ENCODE measurements at places on chromosomes 4 and X.
A peak's percentile ranks its signal among the peaks of the same experiment; 100 is the strongest.

DNA sequence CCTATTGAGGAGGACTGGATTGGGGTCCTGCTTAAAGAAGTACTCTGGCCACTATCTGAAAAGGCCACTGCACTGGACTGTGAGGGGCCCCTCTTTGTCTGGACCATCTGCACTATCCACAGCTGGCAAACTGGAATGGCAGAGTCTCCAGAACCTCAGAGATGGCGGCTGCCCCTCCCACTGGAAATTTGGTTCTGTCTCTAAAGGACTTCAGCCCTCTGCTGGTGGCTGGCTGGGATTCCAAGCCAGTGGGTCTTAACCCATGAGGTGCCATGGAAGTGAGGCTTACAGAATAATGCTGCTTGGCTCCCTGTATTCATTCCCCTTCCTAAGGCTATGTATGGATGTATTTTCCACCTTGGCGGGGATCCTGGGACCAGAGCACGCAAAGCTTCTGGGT, 41.6 kb upstream of the CYLC1 start:
- no peak for DNase-seq

DNA sequence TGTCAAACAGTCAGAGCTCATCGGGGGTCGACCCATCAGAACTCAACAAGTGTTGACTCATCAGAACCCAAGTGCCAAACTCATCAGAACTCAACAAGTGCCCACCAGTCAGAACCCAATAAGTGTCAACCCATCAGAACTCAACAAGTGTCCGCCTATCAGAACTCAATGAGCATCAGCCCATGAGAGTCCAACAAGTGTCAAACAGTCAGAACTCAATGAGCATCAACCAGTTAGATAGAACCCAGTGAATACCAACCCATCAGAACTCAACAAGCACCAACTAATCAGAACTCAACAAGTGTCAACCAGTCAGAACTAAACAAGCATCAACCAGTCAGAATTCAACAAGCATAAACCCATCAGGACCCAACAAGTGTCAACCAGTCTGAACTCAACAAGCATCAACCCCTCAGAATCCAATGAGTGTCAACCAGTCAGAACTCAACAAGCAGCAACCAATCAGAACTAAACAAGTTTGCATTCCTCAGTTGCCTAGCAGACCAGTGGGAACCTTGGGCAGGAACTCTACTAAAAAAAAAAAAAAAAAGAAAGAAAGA, 115.3 kb downstream of the PRKX start:
- no peak for DNase-seq

DNA sequence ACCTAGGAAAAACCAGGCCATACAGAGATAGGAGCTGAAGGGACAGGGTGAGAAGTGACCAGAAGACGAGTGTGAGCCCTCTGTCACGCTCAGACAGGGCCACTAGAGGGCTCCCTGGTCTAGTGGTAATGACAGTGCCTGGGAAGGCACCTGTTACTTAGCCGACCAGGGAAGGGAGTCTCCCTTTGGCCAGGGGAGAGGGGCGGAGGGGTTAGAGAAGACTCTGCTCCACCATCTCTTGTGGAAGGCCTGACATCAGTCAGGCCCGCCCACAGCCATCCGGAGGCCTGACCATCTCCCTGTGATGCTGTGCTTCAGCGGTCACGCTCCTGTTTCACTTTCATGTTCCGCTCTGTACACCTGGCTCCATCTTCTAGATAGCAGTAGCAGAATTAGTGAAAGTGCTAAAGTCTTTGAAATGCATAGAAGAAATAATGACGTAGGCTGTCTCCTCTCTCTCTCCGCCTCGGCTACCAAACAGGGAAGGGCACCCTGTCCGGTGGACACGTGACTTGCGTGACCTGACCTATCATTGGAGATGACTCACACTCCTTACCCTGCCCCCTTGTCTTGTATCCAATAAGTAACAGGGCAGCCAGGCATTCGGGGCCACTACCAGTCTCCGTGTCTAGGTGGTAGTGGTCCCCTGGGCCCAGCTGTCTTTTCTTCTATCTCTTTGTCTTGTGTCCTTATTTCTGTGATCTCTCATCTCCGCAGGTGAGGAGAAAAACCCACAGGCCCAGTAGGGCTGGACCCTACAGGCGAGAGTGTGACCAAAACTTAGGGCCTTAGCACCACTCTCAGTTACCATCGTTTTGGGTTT, 26.7 kb downstream of the HTT-AS start:
- DNase-seq: peak; percentile 62

DNA sequence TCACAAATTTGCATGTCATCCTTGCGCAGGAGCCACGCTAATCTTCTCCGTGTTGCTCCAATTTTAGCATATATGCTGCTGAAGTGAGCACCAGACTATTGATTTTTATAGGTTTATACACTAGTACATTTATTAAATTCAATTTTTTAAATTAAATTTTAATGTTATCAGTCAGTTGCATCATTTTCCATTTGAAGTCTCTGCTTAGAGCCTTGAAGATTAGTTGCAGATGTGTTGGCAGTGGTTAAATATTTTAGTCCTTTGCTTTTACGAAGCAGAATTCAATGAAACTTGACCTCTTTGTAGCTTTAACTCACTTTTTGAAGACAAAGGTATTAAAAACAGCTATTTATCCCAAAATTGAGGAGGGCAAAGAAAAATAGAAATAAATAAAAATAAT, 16.5 kb downstream of the TRAPPC11 start:
- DNase-seq: no peak

DNA sequence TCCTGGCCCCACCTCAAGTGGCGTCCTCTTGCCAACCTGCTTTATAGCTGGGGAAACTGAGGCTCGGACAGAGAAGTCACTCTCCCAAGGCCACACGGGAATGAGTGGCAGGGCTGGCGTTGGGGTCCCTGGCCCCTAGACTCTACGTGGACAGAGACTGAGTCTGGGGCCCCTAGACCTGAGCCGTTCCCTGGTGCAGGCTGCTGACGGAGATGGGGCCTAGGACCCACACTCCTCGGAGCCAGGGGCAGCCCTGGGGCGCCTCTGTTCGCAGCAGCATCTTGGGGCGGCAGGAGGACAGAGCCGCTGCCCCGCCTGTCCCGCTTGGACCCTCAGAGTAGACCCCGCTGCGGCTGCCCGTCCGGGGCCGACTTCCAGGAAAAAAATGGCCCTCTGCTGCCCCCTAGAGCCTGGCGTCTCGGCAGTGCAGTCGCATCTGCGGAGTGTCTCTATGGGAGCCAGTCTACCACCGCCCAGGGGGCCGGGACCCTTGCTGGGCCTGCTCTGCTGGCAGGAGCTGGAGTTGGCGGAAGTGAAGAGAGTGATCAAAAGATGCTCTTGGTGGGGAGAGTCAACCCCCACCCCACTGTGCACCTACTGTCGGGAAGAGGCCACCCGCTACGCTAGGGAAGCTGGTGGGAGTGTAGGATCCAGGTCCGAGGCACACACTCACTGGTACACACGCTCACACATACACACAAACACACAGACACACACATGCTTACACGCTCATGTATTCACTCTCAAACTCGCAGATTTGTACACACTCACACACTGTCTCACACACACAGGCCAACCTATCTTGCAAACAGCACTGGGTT, 220.1 kb downstream of the AFAP1 start:
- peak; percentile 60 for DNase-seq

DNA sequence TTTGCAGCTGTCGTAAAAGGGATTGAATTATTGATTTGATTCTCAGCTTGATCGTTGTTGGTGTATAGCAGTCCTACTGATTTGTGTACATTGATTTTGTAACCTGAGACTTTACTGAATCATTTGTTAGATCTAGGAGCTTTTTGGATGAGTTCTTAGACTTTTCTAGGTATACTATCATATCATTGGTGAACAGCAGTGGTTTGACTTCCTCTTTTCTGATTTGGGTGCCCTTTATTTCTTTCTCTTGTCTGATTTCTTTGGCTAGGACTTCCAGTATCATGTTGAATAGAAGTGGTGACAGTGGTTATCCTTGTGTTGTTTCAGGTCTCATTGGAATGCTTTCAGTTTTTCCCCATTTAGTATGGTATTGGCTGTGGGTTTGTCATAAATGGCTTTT, 8.4 kb downstream of the APOOL start:
- no peak for DNase-seq

DNA sequence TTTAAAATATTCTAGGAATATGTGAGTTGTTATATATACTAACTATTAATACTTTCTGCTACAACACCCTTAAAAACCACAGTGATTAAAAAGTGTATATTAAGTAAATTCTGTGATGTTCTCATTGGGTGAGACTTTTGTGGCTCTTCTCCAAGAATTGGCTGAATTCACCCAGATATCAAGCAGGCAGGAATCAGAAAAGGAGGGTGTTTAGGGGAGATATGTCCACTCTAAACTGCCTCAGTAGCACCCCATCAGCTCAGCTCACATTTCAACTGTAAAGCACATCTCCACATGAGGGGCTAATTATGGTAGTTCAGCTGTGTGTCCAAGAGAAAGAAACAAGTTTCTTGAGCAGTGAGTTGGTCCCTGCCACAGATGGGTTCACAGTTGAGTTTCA, 165.0 kb downstream of the GALNTL6 start:
- no peak for DNase-seq

DNA sequence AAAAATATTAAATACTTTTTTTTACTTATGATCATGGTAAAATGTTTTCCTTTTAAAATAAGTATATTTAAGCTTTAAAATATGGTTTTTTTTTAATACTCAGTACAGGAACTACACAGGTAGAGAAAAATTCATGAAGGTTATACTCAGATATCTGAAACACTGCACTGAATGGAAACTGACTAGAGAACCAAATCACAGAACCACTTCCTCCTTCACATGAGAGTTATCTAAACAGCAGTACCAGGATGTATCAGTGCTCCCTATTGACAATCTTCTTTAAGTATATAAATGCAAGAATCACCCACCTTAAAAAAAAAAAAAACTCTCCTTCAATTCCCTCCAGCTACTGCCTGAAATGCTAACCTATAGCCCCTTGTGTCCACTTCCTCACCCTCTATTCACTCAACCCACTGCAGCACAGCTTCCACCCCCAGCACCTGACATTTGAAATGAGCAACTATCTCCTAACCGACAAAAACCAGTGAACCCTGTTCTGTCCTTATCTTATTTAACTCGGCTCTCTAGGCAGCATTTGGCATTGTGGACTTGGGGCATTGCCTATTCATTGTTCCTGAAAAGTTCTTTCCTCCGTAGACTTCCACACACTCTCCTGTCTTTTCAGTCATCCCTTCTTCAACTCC, 9.1 kb downstream of the SLC7A3 start:
- no peak for DNase-seq

DNA sequence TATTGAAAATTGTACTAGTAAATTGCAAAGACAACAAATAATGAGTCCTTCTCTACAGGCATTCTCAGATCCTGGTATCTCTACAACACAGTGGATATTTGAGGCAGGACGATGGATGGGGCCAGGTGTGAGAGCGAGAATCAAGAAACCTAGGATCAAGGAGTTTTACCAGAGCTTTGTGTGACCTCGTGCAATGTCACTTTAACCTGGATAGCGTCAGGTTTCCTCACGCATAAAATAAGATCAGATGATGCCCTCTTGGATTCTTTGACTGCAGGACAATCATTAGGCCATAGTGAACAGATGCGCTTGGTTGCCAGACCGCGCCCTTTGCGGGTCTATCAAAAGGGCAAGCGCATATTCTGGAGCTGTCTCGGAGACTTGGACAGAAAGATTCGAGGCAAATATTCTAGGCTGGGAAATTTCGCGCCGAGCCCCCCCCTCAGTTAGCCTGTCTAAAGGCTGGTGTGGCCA, 66.6 kb downstream of the FBXO8 start:
- DNase-seq: no peak

DNA sequence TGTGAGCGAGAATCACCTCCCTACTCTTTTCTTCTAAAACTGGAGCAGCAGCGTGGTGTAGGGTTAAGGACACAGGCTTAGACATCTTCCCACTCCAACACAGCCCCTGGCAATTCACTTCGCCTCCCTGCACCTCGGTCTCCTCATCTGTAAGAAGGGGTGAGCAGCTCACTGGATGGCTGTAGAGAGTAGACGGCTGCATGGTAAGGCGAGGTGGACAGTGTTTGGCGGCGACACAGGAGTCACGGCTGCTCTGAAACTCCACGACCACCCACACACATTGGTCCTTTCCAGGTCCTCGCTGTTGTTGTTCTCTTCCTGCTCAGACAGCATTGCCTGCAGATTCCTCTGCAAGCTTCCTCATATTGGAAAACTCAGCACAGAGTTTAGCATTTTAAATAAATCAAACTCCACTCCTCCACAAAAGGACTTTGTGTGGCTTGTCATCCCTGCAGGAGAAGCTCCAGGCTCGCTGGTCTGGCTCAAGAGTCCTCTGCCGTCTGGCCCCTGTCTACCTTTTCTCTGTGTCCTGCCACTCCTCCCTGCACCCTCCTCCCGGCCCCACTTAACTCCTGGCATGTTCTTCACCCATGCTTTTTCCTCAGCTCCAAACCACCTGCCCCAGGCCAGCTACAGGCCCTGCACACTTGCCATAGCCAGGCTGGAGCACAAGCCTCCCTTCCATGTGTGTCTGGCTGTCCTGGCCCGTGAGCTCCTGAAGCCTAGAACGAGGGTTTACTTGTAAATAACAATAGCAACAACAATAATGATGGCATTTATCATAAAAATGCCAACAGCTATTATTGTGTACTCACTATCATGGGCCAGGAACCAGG, 41.3 kb upstream of the CRMP1 start:
- no peak for DNase-seq

DNA sequence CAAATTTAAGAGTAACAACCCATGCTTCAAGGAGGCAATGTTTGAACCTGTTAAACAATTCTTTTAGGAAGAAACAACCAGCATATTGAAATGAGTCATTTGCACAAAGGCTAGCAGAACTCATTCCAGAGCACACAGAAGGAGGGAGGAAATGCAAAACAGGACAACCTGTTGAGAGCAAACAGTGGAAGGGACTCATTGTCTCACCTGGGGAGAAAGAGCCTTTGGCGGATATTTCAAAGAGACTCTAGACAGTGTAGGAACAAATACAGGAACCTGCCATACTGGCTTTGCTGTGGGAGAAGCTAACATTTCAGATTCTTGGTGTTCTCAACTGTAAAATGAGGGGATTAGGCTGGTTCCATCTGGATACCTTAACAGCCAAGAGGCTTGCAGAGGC, 14.8 kb upstream of the RASGEF1B start:
- DNase-seq: no peak

DNA sequence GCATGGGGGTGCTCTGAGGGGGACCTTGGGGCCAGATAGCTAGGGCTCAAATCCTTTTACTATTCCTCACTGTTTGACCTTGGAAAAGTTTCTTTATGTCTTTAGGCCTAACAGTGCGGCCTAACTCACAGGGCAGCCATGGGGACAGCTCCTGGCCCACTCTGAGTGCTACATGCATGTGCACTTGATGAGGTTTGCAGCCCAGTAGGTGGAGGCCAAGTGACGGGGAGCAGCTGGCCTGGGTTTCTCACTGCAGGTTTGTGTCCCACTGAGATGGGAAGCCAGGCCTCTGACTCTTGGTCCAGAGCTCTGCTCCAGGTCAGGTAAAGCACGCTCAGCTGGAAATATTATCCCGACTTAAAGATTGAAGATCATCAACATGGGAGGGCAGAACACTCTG, 102.8 kb downstream of the SLC2A9 start:
- DNase-seq: no peak

- DNase-seq: no peak
Observed at GRCh38 chrX:101659601-101660063, at the start of gene ARMCX2. TSS of gene ARMCX2 (minus strand) at chrX:101659850. CDS start at chrX:101657588, 2,262 bp downstream.

DNA sequence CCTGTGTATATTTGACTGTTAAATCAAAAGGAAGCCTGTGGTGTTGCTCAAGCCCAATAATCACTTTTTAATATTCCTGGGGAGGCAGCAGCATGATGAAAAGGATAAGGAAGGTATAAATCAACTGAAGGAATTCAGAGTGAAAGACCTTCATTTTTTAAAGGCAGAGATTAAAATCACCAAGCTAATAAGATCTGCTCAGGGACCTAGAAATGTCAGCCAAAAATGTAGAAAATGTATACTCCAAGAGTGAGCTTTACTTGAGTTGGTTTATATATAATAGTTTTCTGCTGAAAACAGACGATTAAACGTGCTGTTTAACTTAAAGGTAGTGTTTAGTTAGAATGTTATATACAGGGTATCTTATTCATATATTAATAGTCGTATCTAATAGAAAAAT, 549.3 kb downstream of the IQCM start:
- DNase-seq: no peak
